ENCODE measurements at places on chromosomes 6 and 20. TPM values are rescaled to one million over a fixed set of nuclear protein-coding genes. Genes with fewer than 3 reads are reported as not detected.

ADGRB3 gene
- total RNA-seq: 0.89 TPM

ZNF831 gene
- 0.17 TPM for total RNA-seq

MMS22L gene
- total RNA-seq: 3.3 TPM

WTAP gene
- 46.4 TPM for total RNA-seq

DNA sequence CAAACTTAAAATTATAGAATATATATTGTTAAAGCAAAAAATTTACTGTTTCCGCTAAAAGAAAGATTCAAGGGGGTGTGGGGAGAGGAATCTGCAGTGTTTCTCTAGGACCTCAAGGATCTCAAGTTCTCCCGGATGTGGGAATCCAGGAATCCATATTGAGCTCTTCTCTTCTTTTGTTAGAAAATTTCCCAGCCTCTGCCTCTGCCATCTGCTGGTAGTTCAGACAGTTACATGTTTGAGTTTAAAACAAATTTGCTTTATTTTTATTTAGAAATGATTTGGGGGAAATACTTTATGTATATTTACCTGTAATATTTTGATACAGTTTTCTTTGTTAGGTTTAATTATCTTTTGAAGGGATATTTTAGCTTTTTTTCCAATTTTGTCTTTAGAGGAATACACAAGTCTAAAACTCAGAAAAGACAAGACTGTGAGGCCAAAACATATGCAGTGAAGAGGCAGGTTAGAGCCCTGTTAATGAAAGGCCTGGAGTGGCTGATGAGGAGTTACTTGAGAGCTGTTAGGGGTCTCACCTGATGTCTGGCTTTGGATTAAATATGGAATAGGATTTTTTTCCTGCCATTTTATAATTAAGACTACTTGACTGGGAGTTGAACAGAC, 268.8 kb downstream of the ARID1B start:
- no peak for DNase-seq

- no peak for DNase-seq
Measured at GRCh38 chr6:75850026-75850833, 101.2 kb downstream of the MYO6 start.

DNA sequence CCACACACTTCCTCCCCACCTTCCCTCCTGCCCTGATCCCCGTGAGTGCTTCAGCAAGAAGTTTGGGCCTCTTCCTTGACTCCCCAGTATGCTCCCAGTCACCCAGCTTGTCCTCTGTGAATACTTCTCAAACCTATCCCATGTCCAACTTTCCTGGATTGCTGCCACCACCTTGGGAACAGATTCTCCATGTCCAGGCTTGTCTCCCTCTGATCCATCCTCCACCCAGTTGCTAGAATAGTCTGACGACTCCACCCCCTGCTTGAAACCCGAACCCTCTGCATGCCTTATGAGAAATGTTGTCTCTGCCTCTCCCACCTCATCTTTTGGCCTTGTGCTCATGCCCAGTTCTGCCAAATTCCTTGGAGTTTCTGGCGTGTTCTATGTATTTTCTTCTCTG, 108.0 kb downstream of the PPP1R14C start:
- DNase-seq: no peak

DNA sequence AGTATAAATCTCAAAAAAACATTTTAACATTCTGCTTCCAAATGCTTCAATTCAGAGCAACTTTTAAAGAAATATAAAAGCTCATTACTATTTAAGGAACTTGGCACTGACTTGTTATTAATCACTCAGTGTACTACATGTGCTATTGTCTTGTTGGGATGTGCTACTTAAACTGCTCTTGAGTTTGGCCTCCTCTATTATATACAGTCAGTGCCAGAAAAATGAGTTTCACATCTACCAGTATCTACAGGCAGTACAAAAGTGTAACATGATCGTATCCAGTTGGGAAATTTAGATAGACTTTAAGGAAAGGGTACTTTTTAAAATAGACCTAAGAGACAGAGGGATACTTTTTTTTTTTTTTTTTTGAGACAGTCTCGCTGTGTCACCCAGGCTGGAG, 627.3 kb upstream of the SLC35B3 start:
- no peak for DNase-seq

DNA sequence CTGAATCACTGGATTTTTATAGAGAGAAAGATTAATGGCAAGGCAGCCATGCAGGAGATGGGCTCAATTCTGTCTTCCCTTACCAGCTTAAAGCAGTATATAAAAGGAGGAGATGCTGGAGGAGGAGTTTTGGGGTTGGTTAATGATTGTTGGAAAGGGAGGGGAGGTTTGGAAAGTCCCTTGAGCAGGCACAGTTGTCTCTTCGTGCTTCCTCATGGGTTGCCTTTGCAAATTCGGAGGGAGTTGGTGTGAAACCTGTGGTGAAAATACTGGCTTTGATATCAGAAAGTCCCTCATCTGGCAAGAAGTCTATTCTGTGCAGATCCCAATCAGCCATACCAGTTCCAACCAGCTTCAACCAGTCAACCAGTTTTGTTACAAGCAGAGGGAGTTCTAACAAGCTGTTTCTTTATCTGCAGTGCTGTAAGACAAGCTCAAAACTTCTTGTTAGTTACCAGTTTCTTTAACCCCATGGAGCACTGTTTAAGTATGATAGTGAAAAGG, 107.0 kb downstream of the HIVEP1 start:
- DNase-seq: no peak

GRCh38 chr20:51447765-51448148, 94.8 kb downstream of the NFATC2 start:
- DNase-seq: no peak

GRCh38 chr6:109925075-109925474, 53.0 kb upstream of the GPR6 start:
- DNase-seq: no peak

- no peak for DNase-seq
Measured at GRCh38 chr6:150325066-150325772, 43.6 kb upstream of the IYD start.

- no peak for DNase-seq
Measured at GRCh38 chr6:55567558-55567957, 11.4 kb downstream of the HMGCLL1 start.

DNA sequence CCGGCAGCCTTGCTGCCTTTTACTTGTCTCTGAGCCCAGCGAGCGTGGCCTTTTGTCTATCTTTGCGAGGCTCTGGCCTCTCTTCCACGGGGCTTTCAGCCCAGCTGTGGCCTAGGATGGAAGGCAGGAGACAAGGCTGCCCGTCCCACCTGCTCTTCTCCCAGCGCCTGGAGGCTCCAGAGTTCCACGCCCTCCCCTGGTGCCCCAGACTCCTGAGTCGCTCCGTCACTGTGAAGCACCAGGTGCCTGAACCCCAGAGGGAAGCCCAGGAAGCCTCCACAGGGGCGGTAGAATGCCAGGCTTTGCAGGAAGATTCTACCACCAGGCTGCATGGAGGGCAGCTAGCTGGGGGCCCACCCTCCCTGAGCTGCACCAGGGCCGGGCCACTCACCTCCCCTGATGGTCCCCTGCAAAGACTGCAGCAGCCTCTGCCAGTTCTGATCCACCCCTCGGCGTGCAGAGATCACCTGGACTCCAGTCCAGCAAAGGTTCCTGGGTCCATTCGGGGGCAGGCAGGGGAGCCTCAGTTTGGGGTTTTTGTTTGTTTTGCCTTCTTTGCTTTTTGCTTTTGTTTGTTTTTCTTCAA, 384.6 kb downstream of the CDH4 start:
- no peak for DNase-seq

DNA sequence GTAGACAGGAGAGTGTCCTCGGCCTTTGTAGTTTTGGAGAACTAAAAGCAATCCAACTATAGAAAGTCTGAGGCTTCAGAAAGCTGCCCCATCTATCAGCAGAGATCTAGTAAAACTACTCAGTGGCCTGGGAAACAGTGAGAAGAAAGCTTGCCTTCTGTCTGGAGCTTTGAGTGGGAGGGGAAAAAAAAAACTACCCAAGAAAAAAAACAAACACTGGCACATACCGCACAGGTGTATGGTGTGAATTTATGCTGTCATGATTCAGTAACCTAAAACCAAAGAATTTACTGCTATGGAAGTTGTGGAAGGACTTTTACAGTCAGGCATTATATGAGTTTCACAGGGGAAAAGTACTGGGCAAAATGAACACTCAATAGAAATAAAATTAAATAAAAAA, 280.5 kb downstream of the ADGRB3 start:
- DNase-seq: no peak
